ENCODE measurements at places on chromosomes 11 and 22.
A peak's percentile ranks its signal among the peaks of the same experiment; 100 is the strongest.

GRCh38 chr22:33409079-33409478 lies 350.9 kb upstream of the SYN3 start:
- DNase-seq: no peak

GRCh38 chr11:76654298-76654851 lies 16.2 kb downstream of the LRRC32 start:
- peak; percentile 34 for DNase-seq

GRCh38 chr11:76157891-76158290 lies 48.4 kb downstream of the WNT11 start:
- no peak for DNase-seq

GRCh38 chr11:63599211-63600122 lies 14.8 kb downstream of the PLAAT3 start:
- peak; percentile 83 for DNase-seq

DNA sequence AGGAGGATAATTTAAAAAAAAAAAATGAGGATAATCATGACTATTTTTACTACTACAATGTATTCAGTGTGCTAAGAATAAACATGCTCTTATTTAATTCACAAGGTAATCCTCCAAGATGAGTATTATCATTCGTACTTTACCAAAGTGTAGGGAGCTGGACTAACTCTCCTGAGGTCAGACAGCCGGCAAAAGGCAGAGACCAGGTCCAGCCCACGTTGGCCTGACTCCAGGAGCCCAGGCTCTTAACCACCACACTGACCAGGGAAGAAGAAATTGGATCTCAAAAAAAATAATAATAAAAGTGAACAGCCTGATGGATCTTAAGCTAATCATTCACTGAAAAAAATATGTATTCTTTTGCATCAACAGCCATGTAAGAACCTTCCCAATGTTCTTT lies 25.2 kb downstream of the PLAAT3 start:
- DNase-seq: no peak

DNA sequence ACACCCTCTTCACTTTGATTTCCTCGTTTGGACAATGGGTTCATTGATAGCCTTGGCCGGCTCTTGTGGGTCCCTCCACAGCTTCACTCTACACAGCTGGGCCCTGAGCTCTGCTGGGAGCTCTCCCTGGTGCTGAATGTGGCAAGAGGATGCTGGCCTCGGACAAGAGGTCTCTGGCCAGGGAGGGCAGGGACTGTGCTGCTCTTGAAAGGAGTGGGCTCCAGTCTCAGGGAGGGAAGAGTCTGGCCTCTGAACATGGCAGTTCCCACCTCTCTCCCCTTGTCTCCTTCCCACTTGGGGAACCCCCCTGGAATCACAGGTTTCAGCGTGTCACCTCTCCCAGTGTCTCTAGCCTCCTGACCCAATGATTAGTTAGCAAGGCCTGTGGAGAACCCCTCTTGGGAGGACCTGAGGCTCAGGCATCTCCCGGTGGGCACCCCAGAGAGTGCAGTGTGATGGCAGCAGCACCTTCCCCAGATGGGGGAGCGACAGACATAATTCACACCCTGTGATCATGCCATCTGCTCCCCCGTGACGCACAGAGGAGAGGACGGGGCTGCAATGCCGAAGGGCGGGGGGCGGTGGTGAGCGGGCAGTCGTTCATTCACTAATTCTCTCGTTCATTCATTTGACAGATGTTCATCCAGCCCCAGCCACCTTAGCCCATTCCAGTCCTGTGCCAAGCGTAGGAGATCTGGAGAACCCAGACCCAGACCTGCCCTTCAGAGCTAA lies 2.8 kb upstream of the CABP7 start:
- DNase-seq: peak; percentile 66

All from RPMI7951 (cell line).